Central memory CD8-positive, alpha-beta T cell (primary cell): ENCODE measurements at places on chromosomes 4 and X.

DNA sequence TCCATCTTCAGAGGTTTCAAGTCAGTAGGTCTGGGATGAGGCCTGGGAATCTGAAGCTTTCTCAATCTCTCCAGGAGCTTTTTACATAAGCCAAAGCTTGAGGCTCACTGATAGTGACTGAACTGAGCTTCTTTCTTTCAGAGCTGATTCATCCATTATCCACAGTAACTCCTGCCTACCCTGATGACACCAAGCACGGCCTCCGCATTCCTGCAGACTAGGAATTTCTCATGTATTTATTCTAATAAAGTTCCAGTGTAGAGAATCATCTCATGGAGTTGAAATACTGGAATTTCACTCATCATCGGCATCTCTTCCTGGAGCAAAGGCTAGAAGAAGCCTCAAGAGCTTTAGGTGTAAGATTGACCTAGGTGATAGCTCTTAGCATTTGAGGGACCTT is 12.1 kb upstream of the DCTD start:
- DNase-seq: no peak

GRCh38 chr4:151331276-151332042 is 6.1 kb upstream of the SH3D19 start:
- DNase-seq: no peak

- no peak for DNase-seq
These were observed 13.1 kb downstream of the RAB33A start for GRCh38 chrX:130184857-130185256.

- DNase-seq: no peak
These were observed 27.2 kb upstream of the SMARCA5 start for GRCh38 chr4:143486314-143486713.

DNA sequence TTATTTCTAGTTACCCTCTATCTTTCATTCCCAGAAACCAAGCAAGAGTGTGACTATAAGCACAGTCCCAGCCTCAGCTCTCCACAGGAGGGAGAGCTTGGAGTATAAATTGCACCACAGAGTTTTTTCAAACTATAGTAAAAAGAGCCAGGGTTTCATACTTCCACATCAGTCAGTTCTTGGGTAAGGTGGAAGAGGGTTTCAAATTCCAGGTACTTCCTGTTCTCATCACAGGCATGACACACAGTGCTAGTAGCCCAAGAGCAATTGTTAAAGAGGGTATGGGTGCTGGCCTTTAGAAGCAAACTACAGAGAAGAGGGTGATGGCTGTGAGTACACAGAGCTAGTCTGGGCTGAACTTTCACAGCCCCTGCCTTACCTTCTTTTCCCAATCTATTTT is 5.7 kb upstream of the IL1RAPL1 start:
- DNase-seq: no peak

DNA sequence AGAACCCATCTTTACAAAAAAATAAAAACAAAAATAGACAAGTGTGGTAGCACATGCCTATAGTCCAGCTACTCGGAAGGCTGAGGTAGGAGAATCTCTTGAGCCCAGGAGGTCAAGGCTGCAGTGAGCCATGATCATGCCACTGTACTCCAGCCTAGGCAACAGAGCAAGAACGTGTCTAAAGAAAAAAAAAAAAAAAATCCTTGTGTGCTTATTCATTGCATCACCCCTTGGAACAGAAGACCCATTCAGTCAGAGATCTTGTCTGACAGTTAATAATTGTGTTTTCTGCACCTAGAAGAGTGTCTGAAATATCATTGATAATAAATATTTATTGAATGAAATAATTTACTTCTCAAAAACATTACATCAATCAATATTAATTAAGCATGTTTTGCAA is 97.4 kb upstream of the TBL1X start:
- DNase-seq: no peak

DNA sequence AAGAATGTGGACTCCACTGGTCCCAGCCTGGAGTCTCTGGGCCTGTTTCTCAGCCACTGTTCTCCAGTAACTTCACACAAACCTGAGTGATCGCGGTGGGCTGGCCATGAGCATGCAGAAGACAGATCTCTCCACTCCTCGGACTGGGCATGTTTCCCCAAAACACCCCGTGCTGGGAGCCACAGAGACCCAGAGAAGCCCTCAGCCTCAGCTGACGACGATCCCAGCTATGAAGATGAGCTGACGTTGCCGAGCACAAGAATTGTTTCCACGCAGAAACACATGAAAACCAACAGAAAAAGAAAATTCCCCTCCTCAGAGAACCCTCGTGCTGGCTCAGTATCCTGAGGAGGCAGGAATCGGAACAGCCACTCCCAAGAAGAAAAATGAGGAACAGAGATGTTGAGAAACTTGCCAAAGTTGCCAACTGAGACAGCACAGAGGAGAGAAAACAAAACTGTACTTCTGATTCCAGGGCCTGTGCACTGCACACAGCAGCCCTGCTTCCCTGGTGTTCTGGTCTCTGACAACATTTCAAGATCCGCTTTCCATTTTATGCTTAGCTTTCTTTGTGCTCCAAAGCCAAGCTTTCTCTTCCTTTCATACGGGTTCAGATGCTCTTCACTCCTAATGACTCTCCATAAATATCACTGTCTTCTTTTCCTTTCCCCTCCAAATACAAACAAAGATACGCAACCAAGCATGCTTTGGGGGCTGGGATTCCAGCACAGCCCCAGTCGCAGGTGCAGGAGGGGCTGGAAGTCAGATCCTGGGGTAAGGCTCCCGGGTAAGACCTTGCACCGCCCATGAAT is 81.4 kb downstream of the IRF2 start:
- no peak for DNase-seq

DNA sequence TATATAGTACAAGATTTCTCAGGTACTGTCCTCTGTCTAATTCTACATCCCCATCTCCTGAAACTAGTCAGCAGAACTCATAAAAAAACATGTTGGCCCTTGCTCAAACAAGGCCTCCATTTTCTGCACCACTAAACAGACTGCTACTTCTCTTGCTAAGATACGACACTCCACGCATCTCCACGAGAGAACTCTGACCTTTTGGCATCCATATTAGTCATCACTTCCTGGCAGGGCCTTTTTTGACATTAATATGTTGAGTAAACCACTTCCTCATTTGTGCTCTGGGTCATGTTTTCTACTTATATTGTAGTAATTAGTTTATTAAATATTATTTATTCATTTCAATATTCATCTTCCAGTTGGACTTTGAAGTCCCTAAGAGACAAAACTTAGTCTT is 65.6 kb downstream of the DCAF8L1 start:
- DNase-seq: no peak

DNA sequence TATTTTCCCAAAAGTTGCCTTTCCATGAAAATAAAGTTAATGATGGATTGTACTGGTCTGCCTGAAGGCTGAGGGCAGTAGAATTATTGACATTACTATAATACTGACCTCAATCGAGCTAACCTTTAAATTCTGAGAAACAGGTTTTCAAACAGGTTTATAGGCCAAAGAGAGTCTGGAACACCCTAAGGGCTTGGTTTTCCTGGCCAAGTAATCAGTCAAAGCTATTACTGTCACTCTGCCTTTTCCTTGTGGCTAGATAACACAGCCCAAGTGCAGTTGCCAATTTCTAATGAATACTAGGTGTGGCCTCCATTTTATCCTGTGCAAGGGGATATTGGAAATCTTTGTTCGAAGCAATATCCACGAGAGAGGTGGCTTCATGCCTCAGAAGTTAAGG is 75.2 kb downstream of the INTS12 start:
- no peak for DNase-seq

- DNase-seq: no peak
These were observed 19.0 kb downstream of the GAB3 start for GRCh38 chrX:154731881-154732280.

DNA sequence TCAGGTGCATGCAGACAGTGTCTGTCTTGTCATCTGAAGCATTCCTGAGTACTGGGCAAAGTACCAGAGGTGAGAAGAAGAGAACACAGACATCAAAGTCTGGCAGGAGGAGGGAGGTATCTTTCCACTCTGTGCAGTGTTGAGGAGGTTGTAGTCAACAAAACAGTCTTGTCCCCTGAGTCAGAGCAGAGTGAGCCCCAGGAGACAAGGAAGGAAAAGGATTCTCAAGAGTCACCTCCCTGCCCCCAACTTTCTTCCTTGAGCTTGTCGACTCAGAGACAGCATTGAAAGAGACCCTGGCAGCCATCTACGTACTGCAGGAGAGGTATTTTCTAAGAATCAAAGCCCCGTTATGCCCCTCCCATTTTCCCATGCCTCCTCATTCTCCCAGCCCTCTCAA is 4.4 kb upstream of the SRPX start:
- DNase-seq: no peak
